ENCODE measurements at places on chromosomes 11 and 22.
A peak's percentile ranks its signal among the peaks of the same experiment; 100 is the strongest.

- no peak for DNase-seq
These were observed 65.9 kb downstream of the KREMEN1 start for GRCh38 chr22:29138556-29139305.

DNA sequence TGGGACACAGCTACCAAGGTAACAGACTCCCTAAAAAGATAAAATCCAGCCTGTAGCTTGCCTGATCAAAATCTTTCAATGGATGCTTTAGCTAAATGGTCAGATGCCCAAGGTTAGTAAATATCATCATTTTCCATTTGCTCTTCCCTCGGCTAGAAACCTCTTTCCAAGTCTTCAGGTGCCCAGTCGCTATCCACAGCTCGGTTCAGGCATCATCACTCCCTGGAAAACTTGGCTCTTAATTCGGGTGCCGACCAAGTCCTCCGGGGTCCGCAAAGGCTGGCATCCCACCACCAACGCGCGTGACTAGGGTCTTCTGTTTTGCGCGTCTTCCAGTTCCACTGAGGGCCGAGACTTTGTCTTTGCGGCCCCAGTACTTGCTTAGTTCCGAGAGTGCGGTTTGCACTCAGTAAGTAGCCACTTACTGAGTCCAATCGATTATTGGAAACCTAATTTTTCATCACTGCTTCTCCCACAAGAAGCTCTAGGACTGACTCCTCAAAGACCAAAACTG lies 44.3 kb downstream of the OR4D9 start:
- no peak for DNase-seq

GRCh38 chr22:27993201-27993635 lies 74.2 kb upstream of the PITPNB start:
- DNase-seq: no peak

DNA sequence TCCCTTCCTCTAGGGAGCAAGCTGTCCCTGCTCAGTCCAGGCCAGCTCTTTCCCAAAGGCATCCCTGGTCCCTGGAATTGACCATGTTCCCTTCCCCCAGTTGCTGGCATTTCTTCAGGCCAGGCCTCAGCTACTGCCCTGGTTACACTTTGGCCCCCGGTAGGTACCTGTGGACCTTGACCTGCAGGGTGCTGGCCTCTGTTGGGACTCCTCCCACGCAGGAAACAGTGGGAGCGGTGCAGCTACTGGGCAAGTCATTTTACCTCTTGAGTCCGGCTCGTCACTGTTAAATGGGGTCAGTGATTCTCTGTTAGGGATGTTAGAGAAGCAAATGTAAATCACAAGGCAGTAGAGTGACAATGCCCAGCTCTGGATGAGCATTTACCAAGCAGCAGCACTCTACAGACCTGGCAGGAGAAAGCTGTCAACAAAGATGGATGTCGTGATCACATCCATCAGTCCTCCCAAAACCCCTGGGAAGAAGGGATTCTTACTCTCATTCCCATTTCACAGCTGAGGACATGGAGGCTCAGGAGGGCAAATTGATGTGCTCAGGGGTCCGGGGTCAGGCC lies 16.9 kb downstream of the MYO7A start:
- no peak for DNase-seq

DNA sequence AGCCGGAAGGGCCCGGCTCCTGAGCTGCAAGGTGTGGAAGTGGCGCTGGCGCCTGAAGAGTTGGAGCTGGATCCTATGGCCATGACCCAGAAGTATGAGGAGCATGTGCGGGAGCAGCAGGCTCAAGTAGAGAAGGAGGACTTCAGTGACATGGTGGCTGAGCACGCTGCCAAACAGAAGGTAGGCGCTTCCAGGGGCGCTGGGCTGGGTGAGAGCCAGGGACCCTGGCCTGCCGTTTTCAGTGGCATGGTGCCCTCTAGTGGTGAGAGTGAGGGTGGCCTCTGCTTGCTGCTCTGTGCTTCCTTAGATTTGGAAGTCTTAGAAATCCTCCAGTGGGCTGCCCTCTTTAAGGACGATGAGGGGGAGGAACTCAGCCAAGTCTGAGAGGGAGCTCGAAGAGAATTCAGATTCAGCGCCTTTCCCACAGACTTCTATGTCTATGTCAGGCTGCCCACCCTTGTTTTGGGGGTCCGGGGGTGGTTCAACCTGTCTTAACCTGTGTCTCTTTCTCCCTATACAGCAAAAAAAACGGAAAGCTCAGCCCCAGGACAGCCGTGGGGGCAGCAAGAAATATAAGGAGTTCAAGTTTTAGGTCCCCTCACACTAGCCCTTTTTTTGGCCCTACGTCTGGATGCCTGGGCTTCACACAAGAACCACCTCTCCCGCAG lies 1.8 kb upstream of the PACS1 start:
- DNase-seq: peak; percentile 51

- DNase-seq: no peak
These were observed 100.0 kb downstream of the ADAMTS15 start for GRCh38 chr11:130548491-130548833.

- DNase-seq: no peak
These were observed 4.6 kb upstream of the BCL2L13 start for GRCh38 chr22:17633998-17634323.

DNA sequence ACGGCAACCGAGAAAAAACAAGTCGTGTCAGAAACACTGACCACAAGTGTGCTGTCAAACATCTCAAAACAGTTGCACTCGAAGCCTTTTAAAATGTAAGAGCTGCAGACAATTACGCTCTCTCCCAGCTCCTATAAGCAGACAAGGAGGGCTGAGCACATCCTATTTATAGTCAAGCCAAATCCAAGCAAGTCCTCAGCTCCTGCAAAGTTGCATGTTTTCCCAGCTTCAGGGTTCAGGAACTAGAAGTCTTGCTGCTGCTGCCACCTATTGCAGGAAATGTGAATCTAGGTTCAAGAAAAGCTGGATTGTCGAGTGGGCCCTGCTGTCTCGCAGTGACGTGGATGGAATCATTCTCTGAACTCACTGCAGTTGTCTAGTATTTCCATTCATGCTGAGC lies 15.5 kb downstream of the EFCAB6 start:
- no peak for DNase-seq

GRCh38 chr11:19013181-19013857 lies 47.2 kb downstream of the MRGPRX2 start:
- DNase-seq: no peak

DNA sequence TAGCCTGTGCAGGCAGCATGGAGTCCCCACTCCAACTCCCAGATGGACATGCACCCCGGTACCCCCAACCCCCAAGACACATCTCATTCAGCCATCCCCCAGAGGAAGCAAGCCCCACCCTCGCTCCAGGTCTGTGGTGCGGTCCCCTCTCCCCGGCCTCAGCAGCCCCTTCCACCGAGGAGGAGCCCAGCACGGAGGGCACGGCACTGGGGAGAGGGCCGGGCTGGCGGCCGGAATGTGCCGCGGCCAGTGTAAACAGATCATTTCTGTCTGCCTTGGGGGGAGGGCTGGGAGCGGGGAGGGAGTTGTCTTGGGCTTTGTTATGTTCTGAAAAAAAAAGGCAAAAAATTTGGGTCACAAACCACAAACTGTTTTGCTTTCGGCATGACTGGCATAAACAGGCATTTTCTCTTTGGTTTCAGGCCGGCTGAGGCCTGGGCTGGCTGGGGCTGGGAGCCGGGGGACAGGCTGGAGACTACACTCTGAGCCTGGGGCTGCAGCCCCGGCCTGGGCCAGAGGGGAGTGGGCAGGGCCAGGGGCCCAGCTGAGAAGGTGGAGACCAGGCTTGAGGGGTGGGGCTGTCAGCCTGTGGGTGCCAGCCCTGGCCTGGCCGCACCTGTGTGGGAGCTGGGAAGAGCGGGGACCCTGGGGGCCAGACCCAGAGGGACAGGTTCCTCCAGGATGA lies 16.8 kb downstream of the IGF2 start:
- no peak for DNase-seq

- no peak for DNase-seq
These were observed 43.2 kb upstream of the CLDN5 start for GRCh38 chr22:19567157-19568009.

GRCh38 chr11:14347991-14348390 lies 11.0 kb downstream of the RRAS2 start:
- DNase-seq: no peak

GRCh38 chr11:15800111-15800800 lies 556.1 kb downstream of the SOX6 start:
- DNase-seq: no peak

DNA sequence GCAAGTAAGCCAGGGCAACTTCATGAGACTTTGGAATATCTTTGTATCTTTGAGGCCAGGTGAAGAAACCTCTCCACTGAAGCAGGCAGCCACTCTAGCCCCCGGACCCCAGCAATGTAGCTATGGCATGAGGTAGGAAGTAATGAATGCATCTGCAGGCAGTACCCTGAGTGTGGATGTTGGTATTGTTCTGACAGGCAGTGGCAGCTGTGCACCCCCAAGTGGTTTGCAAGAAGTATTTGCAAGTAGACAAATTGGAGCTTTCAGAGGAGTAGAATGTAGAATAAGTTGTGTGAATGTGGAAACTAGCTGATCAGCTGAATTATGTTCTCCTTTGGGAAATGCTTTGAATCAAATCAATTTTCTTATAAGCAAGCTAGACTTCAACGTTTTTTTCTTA lies 194.4 kb upstream of the PGR start:
- no peak for DNase-seq

- DNase-seq: no peak
These were observed 100.8 kb downstream of the KIAA1671 start for GRCh38 chr22:25053153-25053805.

GRCh38 chr11:16946477-16947282 lies 67.5 kb downstream of the PLEKHA7 start:
- DNase-seq: no peak

DNA sequence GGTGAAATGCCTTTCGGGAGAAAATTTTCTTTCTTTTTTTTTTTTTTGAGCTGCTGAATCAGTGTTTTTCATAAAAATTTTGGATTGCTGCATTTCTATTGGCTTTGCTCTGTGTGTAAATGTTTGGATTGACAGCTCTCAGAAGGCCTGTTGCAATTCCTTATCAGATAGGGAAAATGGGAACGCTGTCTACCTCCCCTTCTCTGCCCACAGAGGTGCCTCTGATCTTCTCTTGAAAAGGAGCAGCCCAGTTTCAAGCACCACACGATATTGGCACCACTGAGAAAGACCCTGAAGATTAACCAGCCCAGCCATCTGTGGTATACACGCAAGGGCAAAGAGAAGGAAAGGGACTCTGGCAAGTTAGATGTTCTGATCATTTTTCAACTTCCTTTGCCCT lies 1272.2 kb downstream of the LRRC4C start:
- no peak for DNase-seq

- DNase-seq: no peak
These were observed 47.1 kb upstream of the HORMAD2 start for GRCh38 chr22:30033137-30033536.

DNA sequence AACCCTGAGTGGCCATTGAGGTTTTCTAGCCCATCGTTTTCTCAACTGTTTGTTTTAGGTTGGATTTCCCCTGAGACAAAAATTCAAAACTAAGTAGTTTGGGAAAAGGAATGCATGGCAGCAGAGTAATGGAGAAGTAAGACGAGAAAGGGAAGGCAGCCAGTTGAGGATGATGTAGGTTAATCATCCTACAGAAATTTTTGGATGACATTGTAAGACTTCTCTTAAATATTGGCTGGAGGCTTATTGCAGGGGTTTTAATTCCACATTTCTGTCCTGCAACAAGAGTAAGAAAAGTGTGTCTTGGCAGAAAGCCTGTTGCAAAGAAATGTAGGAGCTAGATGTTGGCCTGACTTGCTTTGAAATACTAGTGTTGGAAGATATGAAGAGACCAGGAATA lies 308.8 kb downstream of the LUZP2 start:
- DNase-seq: no peak

DNA sequence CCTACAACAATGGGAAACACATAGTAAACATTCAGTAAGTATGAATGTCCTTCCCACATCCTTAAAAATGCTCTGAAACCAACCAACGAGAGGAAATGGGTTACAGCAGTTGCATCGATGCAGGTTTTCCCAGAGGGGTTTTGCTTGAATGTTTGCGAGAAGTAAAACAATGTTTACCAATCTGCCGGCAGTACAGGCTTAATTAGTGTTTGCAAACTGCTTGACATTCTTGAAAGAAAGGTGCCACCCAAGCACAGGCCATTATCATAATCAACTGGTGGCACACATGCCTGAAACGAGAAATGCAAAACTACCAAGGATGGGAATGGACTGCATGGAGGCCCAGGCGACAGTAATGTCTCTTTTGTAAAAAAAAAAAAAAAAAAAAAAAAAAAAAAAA lies 27.1 kb upstream of the OPCML start:
- no peak for DNase-seq

DNA sequence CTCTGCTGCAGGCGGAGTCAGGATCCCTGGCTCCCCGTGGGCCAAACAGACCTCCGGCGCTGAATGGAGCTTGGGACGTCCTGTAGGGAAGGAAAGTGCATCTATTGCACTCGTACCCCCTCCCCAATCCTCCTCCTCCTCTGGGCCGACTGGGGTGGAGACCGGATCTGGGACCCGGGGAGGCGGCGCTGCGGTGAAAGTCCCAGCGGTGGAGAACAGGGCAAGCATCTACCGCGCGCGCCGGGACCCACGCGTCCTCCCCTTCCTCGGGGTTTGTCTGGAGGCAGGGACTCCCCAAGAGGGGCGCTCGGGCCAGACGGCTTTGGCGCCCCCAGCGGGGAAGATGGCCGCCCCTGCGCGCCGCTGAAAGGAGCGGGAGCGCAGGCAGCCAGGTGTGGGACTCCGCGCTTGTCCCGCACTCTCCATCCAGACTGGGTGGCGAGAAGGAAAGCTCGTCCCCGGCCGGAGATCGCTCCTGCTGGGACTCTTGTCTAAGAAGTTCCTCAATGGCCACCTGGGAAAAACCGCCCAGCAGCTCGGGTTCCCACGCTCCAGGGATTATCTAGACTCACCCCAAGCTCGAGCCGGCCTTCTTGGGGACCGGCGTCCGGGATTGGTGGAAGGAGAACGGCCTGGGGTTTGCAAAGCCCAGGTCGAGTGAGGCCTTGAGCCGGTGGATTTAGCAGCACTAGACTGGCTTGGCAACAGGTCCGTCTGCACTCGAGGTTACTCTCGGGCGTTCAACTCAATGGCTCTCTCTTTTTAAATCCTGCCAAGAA lies 718 bp downstream of the FADS2 start:
- DNase-seq: no peak

GRCh38 chr22:42959576-42960509 lies 55.1 kb downstream of the PACSIN2 start:
- no peak for DNase-seq

- DNase-seq: no peak
These were observed 743.4 kb upstream of the CNTN5 start for GRCh38 chr11:98277251-98277912.

- DNase-seq: peak; percentile 46
These were observed 109.3 kb downstream of the GGTLC2 start for GRCh38 chr22:22753526-22754267.

- DNase-seq: no peak
These were observed 84.8 kb upstream of the PAX6 start for GRCh38 chr11:31895926-31896325.

- DNase-seq: peak; percentile 41
These were observed at the start of gene SWAP70 for GRCh38 chr11:9663699-9664275. SWAP70 (plus strand) TSS chr11:9664077; CDS start chr11:9664180, 103 bp downstream.

All from activated naive CD4-positive, alpha-beta T cell (primary cell).